Left kidney (tissue), 8 donors: ENCODE measurements at places on chromosomes 4 and X.
A peak's percentile ranks its signal among the peaks of the same experiment; 100 is the strongest.

- no peak for DNase-seq
Observed at GRCh38 chrX:72269671-72270251, 7.3 kb downstream of the RPS4X start.

- DNase-seq, result peak; percentile 71
Observed at GRCh38 chrX:91434351-91435168, at the start of gene PABPC5. Gene PABPC5, plus strand, starts transcription at chrX:91434839. Its CDS starts 739 bp downstream, at chrX:91435578.

DNA sequence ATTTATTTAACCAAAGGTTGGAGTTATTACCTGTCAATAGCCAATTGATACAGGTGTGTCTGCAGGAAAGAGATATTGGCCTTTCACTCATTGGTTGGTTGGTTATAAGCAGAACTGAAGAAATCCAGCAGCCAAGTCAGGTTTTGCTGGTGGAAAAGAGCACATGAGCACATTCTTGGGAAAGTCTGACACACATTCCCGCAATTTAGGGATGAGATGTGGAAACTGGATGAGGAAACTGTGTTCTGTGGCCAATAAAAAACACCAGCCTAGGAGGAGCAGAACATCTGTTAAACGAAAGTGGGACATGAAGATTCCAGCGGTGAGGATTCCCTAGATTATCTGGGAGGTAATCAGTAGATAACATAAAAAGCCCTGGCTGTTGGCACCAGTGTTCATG is 567.4 kb upstream of the CPEB2 start:
- DNase-seq, result no peak

DNA sequence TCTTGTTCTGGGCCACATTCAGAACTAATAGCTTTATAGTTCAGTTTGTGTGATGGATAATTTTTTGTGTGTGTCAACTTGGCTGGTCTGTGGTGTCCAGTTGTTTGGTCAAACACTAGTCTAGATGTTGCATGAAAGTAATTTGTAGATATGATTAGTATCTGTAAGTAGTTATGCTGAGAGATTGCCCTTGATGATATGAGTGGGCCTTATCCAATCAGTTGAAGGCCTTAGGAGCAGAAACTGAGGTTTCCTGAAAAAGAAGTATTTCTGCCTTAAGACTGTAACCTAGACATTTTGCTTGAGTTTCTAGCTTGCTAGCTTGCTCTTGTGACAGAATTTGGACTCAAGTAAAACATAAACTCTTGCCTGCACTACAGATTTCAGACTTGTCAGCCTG is 30.4 kb downstream of the STIM2 start:
- no peak for DNase-seq

DNA sequence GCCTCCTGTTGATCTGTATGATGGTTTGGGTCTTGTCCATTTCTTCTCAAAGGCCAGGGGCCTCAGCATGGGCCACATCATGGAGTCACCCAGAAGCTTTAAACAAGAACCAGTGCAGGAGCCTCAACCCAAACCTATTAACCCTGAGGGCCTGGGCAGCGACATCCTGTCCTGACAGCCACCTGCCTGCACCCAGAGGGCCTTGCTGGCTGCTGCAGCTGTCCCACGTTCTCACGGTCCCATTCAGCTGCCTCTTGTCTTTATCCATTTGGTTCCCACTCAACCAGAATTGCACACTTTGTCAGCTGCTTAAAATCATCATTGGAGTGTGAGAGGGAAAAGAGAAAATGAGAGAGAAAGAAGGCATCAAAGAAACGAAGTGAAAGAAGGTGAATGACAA is 21.6 kb downstream of the C4orf50 start:
- DNase-seq, result no peak

- no peak for DNase-seq
Observed at GRCh38 chrX:39043838-39044550, 242.7 kb downstream of the MID1IP1 start.

DNA sequence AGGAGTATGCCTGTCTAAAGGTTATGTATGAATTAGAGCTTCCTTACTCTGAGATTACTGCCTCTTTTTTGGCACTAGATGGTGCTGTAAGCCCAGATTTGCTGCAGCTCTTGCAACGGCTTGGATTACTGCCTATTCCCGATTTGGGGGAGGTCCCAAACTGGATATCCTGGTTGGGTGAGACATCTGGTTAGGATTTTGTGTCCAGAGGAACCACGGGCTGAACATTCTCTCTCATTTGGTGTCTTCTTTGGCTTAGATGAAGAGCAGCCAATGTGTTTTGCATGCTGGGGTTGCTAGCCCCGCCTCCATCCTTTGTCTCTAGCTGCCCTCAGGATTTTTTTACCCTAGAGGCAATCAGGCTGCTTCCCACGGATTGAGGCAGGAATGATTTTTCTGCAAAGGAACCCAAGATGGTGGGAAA is 31.9 kb downstream of the F8A1 start:
- peak; percentile 71 for DNase-seq

DNA sequence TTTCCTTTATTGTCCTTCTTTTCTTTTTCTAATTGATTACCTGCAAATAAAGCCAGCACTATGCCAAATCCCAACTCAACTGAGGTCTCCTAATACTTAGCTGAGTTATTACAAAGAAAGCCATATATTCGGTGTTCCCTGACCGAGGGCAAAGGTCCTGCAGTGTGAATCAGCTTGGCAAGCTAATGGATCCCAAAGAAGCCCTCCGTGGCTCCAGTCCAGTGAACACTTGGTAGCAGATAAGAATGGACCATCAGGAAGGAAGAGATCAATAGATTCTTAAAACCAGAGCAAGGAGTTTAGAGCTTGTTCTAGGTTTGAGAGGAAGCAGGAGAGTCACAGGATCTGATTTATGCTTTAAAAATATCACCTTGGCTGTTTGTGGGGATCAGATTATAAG is 8.5 kb downstream of the LDB2 start:
- no peak for DNase-seq

DNA sequence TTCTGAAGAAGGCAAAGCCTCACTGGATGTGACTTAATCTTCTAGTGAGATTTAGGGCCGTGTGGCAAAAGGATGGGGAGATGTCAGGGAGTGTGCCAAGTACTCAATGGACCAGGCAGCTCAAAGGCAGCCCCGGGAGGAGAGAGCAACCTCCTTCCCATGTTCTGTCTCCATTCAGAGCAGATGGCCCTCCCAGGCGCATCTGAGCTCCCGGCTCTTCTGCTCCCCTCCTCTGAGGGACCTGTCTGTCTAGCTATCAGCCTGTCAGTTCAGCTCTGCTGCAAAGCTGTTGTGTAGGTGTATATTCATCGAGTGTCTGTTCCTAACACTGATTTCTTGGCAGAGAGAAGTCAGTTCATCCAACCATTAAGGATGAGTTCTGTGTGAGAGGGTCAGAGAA is 10.9 kb upstream of the PORCN start:
- no peak for DNase-seq

GRCh38 chr4:162499478-162499877 is 335.7 kb upstream of the FSTL5 start:
- no peak for DNase-seq

DNA sequence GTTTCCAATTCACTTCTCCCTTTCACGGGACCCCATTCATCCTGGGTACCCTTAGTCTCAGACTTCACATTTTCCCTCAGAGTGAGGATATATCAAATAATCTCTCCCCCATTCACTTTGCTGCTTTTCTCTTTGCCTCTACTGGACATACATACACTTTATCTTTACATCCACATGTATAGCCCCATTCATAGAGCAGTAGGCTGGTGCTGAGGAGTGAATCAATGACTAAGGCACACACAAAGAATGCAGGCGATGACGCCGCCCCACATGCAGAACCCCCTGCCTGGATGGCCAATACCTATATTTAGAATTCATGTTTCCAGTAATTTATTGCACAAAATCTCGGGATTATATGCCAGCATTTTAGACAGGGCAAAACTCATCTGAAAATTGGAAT is 554.3 kb upstream of the TENM3 start:
- DNase-seq, result no peak

- DNase-seq, result no peak
Observed at GRCh38 chrX:24790166-24790565, 96.4 kb downstream of the POLA1 start.

GRCh38 chrX:32447640-32448039 is 763.7 kb downstream of the DMD start:
- no peak for DNase-seq

- no peak for DNase-seq
Observed at GRCh38 chr4:189050643-189051042, 890.0 kb upstream of the FRG1 start.

DNA sequence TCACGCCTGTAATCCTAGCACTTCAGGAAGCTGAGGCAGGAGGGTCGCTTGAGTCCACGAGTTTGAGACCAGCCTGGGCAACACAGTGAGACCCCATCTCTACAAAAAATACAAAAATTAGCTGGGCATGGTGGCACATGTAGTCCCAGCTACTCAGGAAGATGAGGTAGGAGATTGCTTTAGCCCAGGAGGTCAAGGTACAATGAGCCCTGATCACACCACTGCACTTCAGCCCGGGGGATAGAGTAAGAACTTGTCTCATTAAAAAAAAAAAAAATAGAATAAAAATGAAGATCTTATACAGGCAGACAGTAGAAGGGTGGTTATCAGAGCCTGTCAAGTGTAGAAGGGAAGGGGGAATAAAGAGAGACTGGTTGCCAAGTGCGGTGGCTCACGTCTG is 116.9 kb downstream of the PDS5A start:
- DNase-seq, result no peak

GRCh38 chr4:158799013-158799770 is 30.4 kb downstream of the FNIP2 start:
- no peak for DNase-seq

DNA sequence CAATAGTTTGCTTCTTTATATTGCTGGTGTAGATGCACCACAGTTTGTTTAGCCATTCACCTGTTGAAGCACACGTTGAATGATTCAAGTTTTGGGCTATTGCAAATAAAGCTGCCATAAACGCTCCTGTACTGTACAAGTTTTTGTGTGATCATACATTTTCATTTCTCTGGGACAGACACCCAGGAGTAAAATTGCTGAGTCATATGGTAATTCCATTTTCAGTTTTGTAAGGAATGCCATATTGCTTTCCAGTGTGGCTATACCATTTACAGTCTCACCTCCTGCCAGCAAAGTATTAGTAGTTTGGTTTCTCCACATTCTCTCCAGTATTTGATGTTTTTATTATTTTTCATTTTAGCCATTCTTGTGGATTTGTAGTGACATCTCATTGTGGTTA is 32.0 kb upstream of the CAPN6 start:
- DNase-seq, result no peak

- DNase-seq, result no peak
Observed at GRCh38 chr4:54015423-54016030, 48.9 kb downstream of the CHIC2 start.

DNA sequence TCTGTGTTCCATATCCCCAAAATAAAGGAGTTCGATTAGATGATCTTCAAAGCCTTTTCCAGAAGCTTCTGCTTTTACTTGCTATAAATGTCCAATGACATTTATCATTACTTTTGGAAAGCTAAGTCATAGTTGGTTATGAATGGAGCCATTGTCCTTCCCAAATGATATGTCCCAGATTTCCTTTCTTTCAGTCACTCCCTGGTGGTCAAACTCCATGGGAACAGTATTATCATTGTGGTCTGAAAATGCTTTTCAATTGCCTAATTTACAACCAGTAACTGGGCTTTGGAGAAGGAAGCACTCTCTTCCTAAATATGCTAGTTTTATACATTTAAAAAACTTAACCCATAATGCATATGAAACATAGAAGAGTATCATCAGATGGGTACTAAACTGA is 571.5 kb upstream of the AMOT start:
- no peak for DNase-seq

DNA sequence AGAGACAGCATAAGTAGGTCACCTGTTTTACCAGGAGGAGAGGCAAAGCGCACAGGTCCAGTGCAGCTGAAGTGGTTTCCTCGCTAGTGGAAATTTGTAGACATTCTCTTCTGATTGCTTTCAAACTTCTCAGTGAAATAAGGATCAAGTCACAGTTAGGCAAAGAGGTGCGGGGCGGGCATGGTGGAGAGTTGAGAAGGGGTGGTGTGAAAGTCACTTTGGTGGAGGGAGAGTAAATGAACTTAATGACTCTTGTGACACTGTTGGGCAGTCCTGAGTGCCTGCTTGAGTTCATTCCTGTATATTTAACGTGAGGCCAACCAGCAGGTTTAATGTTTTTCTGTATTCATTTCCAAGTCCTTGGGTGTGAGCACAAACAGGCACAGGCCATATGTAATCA is 235.6 kb downstream of the TRIML1 start:
- no peak for DNase-seq

- no peak for DNase-seq
Observed at GRCh38 chr4:185775792-185776555, 36.0 kb downstream of the SORBS2 start.

GRCh38 chrX:2848871-2849301 is 20.2 kb downstream of the GYG2 start:
- DNase-seq, result no peak

- DNase-seq, result no peak
Observed at GRCh38 chrX:9379697-9380551, 84.9 kb upstream of the TBL1X start.

DNA sequence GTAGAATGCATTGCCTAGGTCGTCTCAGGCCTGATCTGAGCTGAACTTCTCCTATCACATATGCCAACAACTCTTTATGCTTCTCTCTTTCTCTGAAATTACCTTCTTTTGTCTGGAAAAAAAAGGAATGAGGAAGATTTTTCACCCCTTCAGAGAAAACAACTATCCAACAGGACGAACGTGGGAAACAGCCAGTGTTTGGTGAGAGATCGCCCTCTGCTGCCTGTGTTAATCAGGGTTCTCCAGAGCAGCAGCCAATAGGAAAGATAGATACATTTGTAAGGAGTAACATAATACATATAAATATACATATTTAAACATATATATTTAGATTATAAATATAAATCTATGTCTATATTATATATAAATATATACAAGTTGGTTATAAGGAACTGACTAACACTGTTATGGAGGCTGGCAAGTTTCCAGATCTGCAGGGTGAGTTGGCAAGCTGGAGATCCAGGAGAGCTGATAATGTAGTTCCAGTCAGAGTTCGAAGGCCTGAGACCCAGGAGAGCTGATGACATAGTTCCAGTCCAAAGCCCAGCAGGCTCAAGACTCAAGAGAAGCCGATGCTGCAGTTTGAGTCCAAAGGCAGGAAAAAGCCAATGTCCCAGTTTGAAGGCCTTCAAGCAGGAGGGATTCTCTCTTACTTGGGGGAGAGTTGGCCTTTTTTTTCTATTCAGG is 13.3 kb downstream of the CETN2 start:
- no peak for DNase-seq

DNA sequence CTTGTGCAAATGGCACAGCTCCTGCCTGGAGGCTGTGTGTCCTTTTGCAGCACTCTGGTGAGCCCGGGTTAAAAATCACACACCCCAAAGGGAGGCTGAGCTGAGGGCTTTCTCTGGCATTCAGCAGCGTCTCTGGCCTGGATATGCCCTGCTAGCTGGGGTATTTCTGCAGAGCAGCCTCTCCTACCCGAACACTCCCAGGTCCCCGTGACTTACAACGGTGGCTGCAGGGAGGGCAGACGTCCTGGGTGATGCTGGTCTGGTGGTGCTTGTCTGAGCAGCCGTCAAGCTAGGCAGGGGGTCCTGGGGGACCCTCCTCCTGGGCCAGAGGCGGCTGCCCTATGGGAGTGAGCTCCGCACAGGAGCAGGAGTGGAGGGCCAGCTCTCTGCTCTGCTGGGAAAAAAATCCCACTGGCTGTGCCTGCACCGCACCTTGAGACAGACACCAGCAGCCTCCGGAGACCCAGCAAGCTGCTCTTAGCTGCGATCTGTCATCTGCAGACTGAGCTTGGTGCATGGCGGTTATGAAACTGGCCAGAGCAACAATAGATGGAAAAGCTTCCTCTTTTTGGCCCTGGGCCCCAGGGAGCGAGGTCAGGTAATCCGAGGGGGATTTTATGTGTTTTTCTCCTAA is 41.3 kb upstream of the ASMTL start:
- no peak for DNase-seq
